GOT3 (cell line): ENCODE measurements at places on chromosomes 1 and 21.

DNA sequence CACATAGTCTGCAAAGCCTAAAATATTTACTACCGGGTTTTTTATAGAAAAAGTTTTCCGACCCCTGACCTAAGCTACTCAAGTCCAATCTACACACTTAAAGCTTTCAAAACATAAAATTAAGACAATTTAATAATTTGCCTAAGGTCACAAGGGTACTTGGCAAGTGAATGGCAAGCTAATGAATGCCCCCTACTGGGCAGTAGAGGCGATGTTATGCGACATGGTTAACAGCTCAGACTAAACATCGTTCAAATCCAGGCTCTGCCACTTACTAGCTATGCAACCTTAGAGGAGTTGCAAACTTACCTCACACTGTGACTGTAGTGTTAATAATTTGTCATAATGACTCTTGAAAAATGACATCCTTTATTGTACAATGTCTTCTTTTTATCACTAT lies 317.2 kb upstream of the NFIA start:
- no peak for DNase-seq

DNA sequence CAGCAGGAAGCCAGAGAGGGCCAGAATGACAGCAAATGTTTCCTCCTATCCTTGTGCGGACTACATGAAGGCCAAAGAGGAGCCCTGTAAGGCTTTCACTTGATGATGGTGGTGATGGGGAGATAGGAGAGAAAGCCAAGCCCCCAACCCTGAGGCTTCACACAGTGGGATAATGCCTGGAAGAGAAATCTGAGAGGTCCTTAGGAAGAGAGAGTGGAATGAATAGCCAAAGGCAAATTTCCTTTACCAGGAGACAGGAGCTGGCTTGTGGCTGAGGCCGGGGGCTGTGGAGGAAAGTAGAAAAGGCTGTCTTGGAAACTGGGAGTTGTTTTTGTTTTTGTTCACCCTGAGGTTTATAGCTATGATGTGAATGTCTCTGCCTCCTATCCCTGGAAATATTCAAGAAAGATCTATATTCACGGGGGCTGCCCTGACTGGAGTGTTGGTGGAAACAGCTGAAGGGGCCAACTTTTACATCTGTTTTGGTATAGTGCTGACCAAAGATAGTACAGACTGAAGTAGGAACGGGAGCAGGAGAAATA lies 13.0 kb upstream of the RNF19B start:
- DNase-seq: no peak

- DNase-seq: no peak
These were observed 466.6 kb upstream of the C1orf87 start for GRCh38 chr1:60540141-60540540.

- DNase-seq: no peak
These were observed 52.1 kb upstream of the LAPTM5 start for GRCh38 chr1:30809514-30810263.

DNA sequence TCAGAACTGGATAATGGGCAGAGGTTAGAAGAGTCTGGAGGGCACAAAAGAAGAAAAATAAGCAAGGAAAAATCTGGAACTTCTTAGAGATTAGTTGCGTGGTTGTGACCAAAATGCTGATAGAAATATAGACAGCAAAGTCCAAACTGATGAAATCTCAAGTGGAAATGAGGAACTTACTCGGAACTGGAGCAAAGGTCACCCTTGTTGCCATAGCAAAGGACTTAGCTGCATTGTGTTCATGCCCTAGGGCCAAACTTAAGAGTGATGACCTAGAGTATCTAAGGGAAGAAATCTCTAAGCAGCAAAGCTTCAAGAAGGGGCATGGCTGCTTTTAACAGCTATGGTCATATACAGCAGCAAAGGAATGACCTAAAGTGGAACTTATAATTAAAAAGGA lies 180.0 kb downstream of the TTLL7 start:
- DNase-seq: no peak

- no peak for DNase-seq
These were observed 16.0 kb upstream of the OLIG1 start for GRCh38 chr21:33053951-33054350.

GRCh38 chr1:94614996-94615395 lies 73.4 kb upstream of the F3 start:
- no peak for DNase-seq

- no peak for DNase-seq
These were observed 38.5 kb downstream of the B3GALT5 start for GRCh38 chr21:39651206-39651605.

DNA sequence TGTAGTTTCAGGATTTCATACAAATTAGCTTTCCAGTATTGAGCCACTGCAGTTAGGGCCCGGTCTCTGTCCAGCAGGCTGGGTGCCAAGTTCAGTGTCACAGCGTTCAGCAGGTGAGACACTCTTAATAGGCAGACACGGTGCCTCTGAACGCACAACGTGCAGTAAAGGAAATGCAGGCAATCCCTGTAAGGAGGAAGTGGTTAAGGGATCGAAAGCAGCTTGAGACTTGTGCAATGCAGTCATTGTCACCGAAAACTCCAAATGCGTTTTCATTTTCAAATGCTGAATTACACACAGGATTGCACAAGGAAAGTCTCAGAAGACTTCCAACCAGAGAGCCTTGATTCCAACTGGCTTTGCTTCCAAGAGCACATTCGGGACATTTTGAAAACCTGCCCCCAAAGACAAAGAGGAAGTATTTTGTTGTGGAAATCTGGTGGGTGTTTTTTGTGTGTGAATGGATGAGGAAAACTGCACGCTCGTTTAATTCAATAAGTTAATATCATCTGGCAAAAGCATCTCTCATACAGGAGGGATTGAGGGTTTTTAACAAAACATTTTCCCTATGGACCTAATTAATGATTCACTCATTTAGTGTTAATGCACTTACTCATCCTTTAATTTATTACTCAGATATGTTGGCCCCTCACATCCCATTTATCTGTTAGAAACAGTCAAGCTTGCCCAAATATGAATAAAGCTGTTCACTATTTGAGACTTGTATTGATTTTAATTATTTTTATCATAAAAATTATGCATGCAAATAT lies 61.6 kb downstream of the PTGS2 start:
- DNase-seq: no peak

GRCh38 chr1:239056940-239057339 lies 329.4 kb upstream of the CHRM3 start:
- DNase-seq: no peak

DNA sequence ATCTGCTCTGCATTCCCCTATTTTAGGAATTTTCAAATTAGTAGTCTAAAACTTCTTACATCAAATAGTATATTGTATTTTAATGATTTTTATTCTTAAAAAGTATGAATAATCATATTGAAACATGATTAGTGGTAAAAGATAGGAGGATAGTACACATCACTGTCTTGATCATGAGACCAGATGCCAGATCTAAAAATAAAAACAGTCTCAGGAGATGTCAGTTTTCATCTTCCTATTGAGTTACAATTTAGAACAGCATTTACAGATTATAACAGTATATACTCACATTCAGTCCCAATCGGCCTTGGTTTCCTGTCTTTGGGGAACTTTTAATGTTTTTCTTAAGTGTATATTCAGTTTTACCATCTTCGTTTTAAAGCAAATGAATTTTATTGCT lies 95.9 kb downstream of the USP25 start:
- DNase-seq: no peak
